Stimulated activated CD8-positive, alpha-beta memory T cell treated with anti-CD3 and anti-CD28 coated beads, Interleukin-15, amount 100 ng/mL, for 4 hours (primary cell): ENCODE measurements at places on chromosomes 7 and 10.

- no peak for DNase-seq
Observed at GRCh38 chr10:60340973-60341372, 48.7 kb downstream of the ANK3 start.

- no peak for DNase-seq
Observed at GRCh38 chr7:156816943-156817572, 75.9 kb downstream of the LMBR1 start.

- no peak for DNase-seq
Observed at GRCh38 chr7:1951159-1951536, 281.1 kb downstream of the ELFN1 start.

- no peak for DNase-seq
Observed at GRCh38 chr10:129709627-129710509, 242.8 kb downstream of the MGMT start.

DNA sequence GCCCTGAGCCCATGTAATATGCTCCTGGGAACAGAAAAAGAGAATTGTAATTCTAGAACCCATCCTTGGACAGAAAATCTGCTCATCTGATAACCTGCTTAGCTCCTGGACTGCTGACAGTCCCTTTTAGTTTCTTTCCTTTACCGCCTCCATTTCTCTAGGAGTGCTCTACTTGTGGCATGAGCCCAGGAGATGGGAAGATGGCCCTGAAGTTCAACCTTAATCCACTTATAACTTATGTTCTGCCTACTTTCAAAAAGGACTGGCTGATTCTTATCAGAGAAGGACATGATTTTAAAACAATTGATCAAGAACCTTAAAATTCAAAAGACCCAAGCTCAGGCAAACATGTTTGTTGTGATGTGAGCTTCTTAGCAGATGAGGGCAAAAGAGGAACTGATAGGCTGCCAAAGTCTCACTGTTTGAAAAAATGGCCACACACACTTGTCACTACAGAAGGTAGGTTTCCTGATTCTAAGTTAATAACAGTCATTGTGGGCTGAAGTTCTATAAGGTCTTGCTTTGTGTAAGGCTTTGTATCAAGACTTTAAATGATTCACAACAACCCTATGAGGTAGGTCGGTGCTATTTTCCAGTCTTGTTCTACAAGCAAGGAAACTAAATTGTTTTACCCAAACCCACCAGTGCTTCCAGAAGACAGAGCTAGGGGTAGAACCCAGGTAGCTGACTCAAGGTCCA lies 94.3 kb upstream of the AFAP1L2 start:
- DNase-seq = no peak
